ENCODE measurements at places on chromosomes 11 and 22.

GRCh38 chr22:18077087-18077638, 627 bp upstream of the PEX26 start:
- no peak for DNase-seq

GRCh38 chr11:18707811-18708340, 9.3 kb downstream of the TMEM86A start:
- no peak for DNase-seq

DNA sequence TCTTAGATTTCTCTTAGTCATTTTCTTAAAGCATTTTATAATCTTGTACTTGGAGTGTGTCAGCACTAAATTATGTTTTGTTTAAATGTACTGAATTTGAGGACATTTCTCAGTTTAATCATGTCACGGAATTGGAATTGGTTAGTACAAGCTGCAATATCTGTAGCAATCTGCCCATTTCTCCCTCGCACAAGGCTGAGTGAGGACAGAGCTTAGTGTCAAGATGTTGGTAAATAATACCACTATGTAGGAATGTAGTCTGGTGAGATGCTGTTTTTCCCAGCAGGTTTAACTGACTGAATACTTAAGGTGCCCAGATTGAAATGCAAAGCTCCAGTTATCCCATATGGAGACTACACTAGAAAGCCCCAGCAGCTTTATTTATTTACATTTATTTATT, 30.6 kb downstream of the SREBF2 start:
- no peak for DNase-seq

GRCh38 chr11:46490666-46491065, 99.1 kb upstream of the CHRM4 start:
- no peak for DNase-seq

- DNase-seq, result no peak
These were observed 129.3 kb upstream of the NECTIN1 start for GRCh38 chr11:119858288-119858687.

- DNase-seq, result no peak
These were observed 1.9 kb downstream of the MS4A10 start for GRCh38 chr11:60786811-60787567.

GRCh38 chr11:124605719-124606118, 5.5 kb upstream of the PANX3 start:
- DNase-seq, result no peak

- no peak for DNase-seq
These were observed 254.0 kb upstream of the PITPNB start for GRCh38 chr22:28172892-28173670.
